A673 (cell line): ENCODE measurements at places on chromosomes 3 and 15. TPM values are rescaled to one million over a fixed set of nuclear protein-coding genes. Genes with fewer than 3 reads are reported as not detected.

DNA sequence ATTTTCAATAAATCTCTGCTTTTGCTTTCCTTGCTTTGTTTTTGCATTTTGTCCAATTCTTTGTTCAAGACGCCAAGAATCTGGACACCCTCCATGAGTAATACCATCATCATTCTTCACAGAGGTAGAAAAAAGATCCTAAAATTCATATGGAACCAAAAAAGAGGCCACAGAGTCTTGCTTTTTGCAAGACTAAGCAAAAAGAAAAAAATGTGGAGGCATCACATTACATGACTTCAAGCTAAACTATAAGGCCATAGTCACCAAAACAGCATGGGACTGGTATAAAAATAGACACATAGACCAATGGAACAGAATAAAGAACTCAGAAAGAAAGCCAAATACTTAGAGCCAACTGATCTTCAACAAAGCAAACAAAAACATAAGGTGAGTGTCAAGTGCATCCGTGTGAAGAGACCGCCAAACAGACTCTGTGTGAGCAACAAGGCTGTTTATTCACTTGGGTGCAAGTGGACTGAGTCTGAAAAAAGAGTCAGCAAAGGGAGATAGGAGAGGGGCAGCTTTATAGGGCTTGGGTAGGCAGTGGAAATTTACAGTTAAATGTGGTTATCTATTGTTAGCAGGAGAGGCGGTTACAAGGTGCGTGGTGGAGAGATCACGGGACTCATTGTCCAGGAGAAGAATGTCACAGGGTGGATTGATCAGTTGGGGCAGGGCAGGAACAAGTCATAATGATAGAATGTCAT lies 10.9 kb downstream of the STRIT1 start:
- no peak for DNase-seq

GRCh38 chr15:38193496-38193895 lies 59.1 kb upstream of the SPRED1 start:
- no peak for DNase-seq

Gene PP2D1
- total RNA-seq, result not detected in 2 replicates

GRCh38 chr3:9970020-9970652 lies 16.5 kb downstream of the EMC3 start:
- DNase-seq, result no peak

Gene GUCA1C
- not detected in 2 replicates for total RNA-seq

GRCh38 chr3:128698211-128699047 lies 27.6 kb upstream of the RAB7A start:
- DNase-seq, result peak; percentile 50

Gene GPR160
- total RNA-seq, result 6.7 and 11.2 TPM in 2 replicates

Gene ALCAM
- total RNA-seq, result 36.8 and 45.2 TPM in 2 replicates

Gene PATL2
- total RNA-seq, result 1.2 and 1.6 TPM in 2 replicates

GRCh38 chr15:64749999-64750657 lies 25.3 kb downstream of the RBPMS2 start:
- peak; percentile 21 for DNase-seq

Gene HDAC11
- 1.0 and 2.5 TPM in 2 replicates for total RNA-seq

DNA sequence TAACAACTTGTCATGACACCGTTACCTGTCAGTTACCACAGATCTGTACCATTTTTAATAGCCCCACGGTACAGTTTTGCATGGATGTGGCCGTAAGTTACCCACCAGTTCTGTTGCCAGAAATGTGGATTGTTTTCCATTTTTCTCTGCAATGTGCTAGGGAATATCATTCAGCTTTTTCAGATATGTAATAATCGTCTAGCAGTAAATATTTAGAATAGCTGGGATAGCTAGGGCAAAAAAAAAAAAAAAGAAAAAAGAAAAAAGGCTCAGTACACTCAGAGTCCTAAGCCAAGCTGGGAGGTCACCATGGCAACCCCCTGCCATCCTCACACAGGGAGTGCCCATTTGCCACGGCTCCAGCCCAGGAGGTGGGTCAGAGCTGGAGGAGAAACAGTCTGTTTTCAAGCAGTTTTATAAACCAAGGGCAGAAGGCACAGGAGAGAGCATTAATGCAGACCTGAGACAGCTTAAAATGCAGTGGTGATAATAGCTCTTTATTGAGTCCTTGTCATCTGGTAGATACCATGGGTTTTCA lies 25.2 kb downstream of the PAQR5 start:
- DNase-seq, result no peak

DNA sequence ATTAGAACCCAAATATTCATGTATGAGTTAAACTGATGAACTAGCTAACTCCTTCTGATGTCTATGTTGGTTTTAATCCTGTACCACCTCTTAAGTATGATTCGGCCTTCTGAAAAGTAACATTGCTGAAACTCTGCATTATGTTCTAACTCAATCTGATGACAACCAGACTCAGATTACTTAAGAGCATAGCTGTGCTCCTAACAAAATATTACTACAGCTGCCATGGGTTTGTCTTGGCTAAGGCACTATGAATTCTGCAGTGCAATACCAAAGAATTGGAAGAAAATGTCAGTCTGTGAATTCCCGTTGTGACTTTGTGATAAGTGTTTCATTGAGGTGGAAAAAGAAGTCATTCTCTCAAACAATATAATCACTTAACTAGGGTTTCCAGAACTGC lies 224.4 kb downstream of the ZMAT3 start:
- DNase-seq, result no peak

Gene CDAN1
- total RNA-seq, result 26.9 and 29.5 TPM in 2 replicates

DNA sequence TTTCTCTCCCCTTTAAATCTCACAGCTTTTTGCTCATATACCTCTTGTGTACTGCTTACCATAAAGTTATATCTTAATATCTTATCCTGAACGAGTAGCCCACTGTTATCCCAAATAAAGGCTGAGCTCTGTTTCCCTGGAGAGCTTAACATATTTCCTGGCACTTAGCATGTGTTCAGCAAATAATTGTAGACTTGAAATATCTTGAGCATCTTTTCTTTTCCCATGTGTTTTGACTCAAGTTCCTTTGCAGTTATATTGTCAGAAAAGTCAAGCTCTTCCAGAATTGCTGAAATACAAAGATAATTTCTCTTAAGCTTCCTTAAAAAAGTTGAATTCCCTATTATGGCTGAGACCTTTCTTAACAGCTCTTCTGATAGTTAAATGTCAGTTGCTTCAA lies 150.5 kb downstream of the LPP start:
- DNase-seq, result no peak

- no peak for DNase-seq
These were observed 61.8 kb downstream of the FOXB1 start for GRCh38 chr15:60065951-60066350.

DNA sequence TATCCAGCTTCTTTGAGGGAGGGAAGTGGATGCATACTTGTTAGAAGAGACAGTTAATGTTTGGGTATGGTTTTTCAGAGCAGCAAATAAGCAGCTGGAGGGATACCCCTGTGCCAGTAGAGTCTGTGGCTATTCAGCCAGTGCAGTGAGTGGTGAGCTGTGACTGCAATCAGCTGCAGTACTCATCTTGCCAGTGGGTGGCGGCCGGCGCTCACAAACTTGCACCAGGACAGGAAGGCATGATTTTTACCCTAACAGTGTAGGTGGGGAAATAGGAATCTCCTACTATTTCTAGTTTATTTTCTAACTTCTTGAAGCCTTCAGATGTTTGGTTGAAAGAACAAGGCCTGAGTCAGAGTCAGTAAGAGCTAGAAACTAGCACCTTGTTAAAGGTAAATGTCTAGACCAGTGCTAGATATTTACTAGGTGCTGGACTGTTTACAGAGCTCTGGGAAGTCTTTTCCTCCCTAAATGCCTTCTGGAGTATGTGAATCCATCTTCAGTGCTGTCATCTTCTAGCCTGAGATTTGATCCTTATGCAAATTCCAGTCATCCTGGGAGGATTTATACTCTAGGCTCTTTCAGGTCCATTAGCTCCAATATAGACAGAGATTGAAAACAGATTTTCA lies 23.6 kb downstream of the TIMP4 start:
- peak; percentile 68 for DNase-seq

Gene MRPS25
- 75.5 and 91.3 TPM in 2 replicates for total RNA-seq

- no peak for DNase-seq
These were observed 18.4 kb upstream of the BUB1B start for GRCh38 chr15:40142428-40142827.
